ENCODE measurements at places on chromosomes 5 and 9. TPM values are rescaled to one million over a fixed set of nuclear protein-coding genes. Genes with fewer than 3 reads are reported as not detected.

Gene AMBP
- total RNA-seq = not detected

Gene SEMA6A
- 30.0 TPM for total RNA-seq

Gene ESM1
- not detected for total RNA-seq

Gene WNK2
- 34.3 TPM for total RNA-seq

Gene IL9
- not detected for total RNA-seq

Gene CANX
- total RNA-seq = 652 TPM

All from neural crest cell (in vitro differentiated cells).